ENCODE measurements at places on chromosomes 5 and 9. TPM values are rescaled to one million over a fixed set of nuclear protein-coding genes. Genes with fewer than 3 reads are reported as not detected.

GRCh38 chr5:180704362-180704761 lies 35.5 kb downstream of the OR2Y1 start:
- H3K27me3 ChIP-seq: peaks cover 2% of the 10 kb centered on the region
- H3K36me3 ChIP-seq: no peaks in the 10 kb centered on the region
- H3K27ac ChIP-seq: no peak overlapping the region
- no peaks in the 10 kb centered on the region for H3K4me1 ChIP-seq

- H3K4me3 ChIP-seq: no peak overlapping the region
- DNase-seq: no peak
- no peaks in the 10 kb centered on the region for H3K36me3 ChIP-seq
- no peaks in the 10 kb centered on the region for H3K4me1 ChIP-seq
- no peaks in the 10 kb centered on the region for H3K27me3 ChIP-seq
Measured at GRCh38 chr5:96293966-96294883, 138.8 kb downstream of the PCSK1 start.

- H3K4me3 ChIP-seq: no peak overlapping the region
- no peaks in the 10 kb centered on the region for H3K4me1 ChIP-seq
- H3K36me3 ChIP-seq: no peaks in the 10 kb centered on the region
- DNase-seq: no peak
- H3K27me3 ChIP-seq: no peaks in the 10 kb centered on the region
Measured at GRCh38 chr9:135519179-135519971, 1.9 kb upstream of the LCN1 start.

DNA sequence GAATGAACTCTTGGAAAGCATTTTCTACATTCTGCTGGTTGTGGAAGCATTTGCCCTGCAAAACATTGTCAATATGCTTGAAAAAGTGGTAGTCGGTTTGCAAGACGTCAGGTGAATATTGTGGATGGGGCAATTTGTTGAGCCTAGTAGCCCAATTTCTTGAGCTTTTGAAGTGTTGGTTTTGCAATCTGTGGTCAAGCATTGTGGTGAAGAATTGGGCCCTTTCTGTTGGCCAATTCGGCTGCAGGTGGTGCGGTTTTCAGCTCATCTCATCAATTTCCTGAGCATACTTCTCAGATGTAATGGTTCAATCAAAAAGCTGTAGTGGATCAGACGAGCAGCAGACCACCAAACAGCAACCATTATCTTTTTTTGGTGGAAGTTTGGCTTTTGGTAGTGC lies 426.8 kb upstream of the CDH9 start:
- no peaks in the 10 kb centered on the region for H3K4me1 ChIP-seq
- no peaks in the 10 kb centered on the region for H3K27me3 ChIP-seq
- H3K36me3 ChIP-seq: no peaks in the 10 kb centered on the region
- H3K4me3 ChIP-seq: no peak overlapping the region

DNA sequence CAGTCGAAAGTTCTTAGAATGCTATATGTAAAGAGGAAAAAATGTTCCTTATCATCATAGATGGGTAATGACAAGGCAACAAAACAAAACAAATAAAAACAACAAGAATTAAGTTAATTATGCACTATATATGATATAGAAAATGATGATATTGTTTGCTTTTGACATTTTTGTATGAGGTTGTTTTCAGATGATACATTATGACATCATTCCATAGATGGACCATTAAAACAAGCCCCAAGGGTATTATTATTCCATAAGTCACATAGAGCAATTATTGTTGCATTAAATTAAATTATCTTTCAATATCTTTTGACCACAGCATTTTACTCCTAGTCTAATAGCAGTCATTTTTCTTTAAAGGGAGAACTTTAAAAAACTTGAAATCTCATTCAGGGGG lies 56.5 kb upstream of the RICTOR start:
- H3K27me3 ChIP-seq: no peaks in the 10 kb centered on the region
- H3K4me1 ChIP-seq: no peaks in the 10 kb centered on the region
- DNase-seq: no peak
- no peaks in the 10 kb centered on the region for H3K36me3 ChIP-seq

DNA sequence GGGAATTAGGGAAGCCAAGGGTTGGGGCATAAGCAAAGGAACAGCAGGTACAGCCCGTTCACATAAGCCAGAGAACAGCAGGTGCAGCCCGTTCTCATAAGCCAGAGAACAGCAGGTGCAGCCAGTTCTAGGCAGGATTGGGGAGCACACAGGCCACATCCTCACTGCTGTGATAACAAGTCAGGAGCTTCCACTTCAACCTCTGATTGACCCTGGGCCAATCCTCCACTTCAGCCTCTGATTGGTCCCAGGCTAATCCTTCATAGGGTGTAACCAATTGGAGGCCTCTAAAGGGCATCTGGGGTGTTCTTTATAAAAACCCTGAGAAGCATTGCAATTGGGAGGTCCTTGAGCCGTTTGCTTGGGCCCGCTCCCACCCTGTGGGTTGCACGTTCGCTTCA lies 27.5 kb downstream of the CEL start:
- no peak overlapping the region for H3K27ac ChIP-seq
- H3K27me3 ChIP-seq: no peaks in the 10 kb centered on the region
- H3K4me1 ChIP-seq: no peaks in the 10 kb centered on the region
- no peak overlapping the region for H3K4me3 ChIP-seq

GRCh38 chr9:119137479-119137878 lies 231.8 kb downstream of the BRINP1 start:
- no peaks in the 10 kb centered on the region for H3K27me3 ChIP-seq
- H3K36me3 ChIP-seq: no peaks in the 10 kb centered on the region
- no peaks in the 10 kb centered on the region for H3K4me1 ChIP-seq
- DNase-seq: no peak
- no peak overlapping the region for H3K27ac ChIP-seq
- no peak overlapping the region for H3K4me3 ChIP-seq

DNA sequence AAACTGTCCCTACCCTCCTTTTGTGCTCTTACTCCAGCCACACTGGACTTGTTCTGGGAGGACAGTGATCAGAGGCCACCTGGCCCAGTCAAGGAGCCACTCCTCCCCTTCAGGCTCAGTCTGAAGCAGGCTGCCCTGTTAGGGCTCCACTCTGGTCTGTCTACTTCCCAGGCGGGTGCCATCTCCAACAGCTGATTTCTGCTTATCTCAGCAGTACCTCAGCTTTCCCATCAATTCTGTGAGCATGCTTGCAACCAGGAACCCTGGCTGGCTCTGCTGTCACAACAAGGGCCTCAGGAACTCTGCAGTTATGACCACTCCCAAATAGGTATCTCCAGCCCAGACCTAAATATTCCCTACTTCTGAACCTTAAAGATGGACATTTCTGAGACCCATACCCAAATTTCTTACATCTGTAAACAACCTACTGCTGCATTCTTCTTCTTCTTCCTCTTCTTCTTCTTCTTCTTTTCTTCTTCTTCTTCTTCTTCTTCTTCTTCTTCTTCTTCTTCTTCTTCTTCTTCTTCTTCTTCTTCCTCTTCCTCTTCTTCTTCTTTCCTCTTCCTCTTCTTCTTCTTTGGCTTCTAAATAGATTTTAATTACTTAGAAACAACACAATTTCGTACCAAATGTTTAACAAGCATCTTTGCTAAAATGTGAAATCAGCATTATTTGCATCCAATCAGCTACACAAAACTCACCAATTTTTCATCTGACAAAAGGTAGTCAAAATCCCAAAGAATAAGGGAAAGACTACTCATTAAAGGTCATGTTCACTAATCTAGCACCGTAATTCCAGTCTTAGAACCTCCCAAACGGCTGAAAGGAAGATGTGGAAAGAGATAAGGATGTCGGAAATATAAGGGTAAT lies 13.6 kb upstream of the SLC22A4 start:
- no peaks in the 10 kb centered on the region for H3K36me3 ChIP-seq
- no peak overlapping the region for H3K4me3 ChIP-seq
- no peaks in the 10 kb centered on the region for H3K27me3 ChIP-seq
- no peak overlapping the region for H3K27ac ChIP-seq

- DNase-seq: no peak
- no peaks in the 10 kb centered on the region for H3K4me1 ChIP-seq
- H3K4me3 ChIP-seq: no peak overlapping the region
- no peaks in the 10 kb centered on the region for H3K27me3 ChIP-seq
- H3K27ac ChIP-seq: no peak overlapping the region
Measured at GRCh38 chr9:68817079-68817875, 112.2 kb downstream of the PIP5K1B start.

DNA sequence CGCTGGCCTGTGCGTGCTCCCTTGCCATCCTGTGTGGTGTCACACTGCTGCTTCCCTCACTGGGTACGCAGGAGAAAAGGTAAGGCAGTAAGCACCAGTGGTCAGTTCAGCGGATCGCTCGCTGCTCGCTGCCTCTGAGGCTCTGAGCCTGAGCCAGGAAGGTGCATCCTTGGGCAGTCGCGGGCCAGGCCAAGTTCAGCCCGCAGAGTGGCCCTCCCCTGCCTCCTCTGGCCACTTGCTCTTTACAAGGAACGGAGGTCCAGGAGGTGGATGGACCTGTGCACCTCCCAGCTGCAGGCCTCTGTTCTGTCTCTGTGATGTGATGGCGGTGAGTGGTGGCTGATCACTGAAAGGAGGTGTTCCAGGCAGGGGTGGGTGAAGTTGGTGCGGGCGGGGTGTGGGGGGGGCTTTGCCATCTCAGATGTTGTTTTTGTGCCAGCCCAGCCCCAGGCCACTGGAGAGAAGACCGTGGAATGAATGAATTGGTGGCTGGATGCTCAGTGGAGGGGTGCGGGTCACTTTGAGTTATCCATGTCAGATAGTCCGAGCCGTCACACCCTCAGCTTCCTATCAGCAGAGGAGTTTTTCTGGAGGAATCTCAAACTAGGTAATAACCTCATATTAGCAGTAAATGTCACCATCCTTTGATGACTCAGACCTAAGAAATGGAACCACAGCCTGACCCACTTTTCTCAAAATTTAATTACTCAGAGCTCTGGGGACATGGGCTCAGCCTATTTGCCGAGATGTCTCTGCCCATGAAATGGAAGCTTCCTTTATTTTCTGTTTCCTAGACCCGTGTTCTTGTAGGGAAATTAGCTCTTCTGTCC lies 7.3 kb downstream of the COL5A1 start:
- no peaks in the 10 kb centered on the region for H3K36me3 ChIP-seq
- no peak for DNase-seq
- no peak overlapping the region for H3K27ac ChIP-seq
- H3K27me3 ChIP-seq: no peaks in the 10 kb centered on the region

DNA sequence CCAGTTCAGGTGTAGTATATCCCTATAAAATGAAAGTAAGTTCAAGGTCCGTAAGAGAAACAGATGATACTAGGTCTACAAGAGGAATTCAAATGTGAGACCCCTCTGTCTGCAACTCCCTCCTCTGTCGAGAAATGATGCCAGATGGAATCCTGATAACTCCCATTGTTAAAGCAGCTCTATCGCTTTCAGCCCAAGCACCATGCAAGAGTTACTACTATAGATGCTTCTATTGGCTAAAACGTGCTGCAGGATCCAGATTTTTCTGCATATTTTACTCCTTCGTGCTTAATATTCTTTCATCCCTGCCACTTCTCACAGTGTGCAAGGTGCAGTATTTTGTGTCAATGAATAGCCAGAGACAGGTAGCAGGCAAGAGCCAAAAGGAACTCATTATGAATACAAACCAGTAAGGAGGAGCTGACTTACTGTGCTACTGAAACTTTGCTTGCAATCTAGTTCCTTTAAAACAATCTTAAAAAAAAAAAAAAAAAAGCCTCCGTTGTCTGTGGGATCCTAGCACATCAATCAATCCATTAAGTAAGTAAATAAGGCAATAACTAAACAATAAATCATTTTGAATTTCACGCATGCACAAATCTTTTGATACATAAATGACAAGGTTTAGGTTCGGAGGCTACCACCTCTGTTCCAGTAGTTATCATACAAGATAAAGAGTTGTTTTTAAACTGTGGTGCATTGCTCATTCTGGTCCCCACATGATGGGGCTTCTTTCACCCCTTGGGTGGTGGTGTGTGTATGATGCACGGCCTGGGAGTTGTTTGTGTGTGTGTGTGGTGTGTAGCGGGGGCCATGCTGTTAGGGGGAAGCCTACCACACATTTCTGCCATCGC lies 151.1 kb upstream of the MPDZ start:
- no peak overlapping the region for H3K4me3 ChIP-seq
- H3K36me3 ChIP-seq: no peaks in the 10 kb centered on the region
- H3K27me3 ChIP-seq: no peaks in the 10 kb centered on the region
- H3K27ac ChIP-seq: no peak overlapping the region
- no peaks in the 10 kb centered on the region for H3K4me1 ChIP-seq

DNA sequence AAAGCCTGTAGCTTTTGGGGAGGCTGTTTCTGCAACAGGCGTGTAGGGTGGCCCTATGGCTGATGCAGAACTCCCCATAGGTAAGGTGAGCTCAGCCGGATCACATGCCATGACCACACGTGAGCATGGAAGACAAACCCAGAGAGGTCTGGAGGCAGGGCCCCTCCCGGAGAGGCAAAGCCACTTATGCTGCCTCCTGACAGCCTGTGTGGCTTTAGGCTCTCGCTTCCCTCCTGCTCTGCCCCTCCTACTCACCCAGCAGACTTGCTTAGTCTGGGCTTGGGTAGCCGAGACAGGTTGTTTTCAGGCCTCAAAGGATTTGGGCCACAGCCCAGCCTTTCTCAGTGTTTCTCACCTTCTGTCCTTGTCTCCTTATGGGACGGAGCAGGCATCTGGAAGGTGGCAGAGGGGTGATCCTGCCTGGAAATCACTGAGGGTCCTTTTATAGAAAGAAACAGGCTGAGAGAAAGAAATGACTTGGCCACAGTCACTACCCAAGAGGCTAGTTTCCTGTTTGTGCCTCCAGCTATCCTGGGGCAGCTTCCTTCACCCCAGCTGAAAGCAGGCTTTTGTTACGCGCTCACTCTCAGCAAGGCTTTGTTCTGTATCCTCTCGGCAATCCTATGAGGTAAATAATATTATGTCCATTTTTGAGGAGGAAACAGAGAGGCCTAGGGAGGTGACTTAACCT lies 89.9 kb downstream of the DAB2IP start:
- H3K27me3 ChIP-seq: no peaks in the 10 kb centered on the region
- H3K4me1 ChIP-seq: peaks cover 43% of the 10 kb centered on the region
- no peak overlapping the region for H3K27ac ChIP-seq
- DNase-seq: no peak
- H3K36me3 ChIP-seq: no peaks in the 10 kb centered on the region

GRCh38 chr5:87147441-87147840 lies 120.2 kb upstream of the RASA1 start:
- H3K27me3 ChIP-seq: no peaks in the 10 kb centered on the region
- DNase-seq: no peak
- H3K36me3 ChIP-seq: no peaks in the 10 kb centered on the region
- H3K27ac ChIP-seq: no peak overlapping the region

- H3K36me3 ChIP-seq: no peaks in the 10 kb centered on the region
- H3K27me3 ChIP-seq: no peaks in the 10 kb centered on the region
- H3K4me1 ChIP-seq: no peaks in the 10 kb centered on the region
Measured at GRCh38 chr5:5882706-5883105, 460.2 kb downstream of the ICE1 start.

- no peaks in the 10 kb centered on the region for H3K36me3 ChIP-seq
- no peak overlapping the region for H3K27ac ChIP-seq
- no peaks in the 10 kb centered on the region for H3K27me3 ChIP-seq
- H3K4me3 ChIP-seq: no peak overlapping the region
- no peaks in the 10 kb centered on the region for H3K4me1 ChIP-seq
- no peak for DNase-seq
Measured at GRCh38 chr5:123802298-123802951, 290.4 kb downstream of the CSNK1G3 start.

Gene CCDC152
- 1.8 TPM for total RNA-seq

Gene ARHGEF28
- total RNA-seq: 28.3 TPM

Gene MFAP3
- 30.6 TPM for total RNA-seq

Gene CDKN2B
- 8.8 TPM for total RNA-seq

Gene TMEM232
- total RNA-seq: 5.1 TPM

Gene SPINK6
- total RNA-seq: not detected

Gene IL17B
- 9.3 TPM for total RNA-seq
